PC-3 (cell line): ENCODE measurements at places on chromosomes 5 and 9.

DNA sequence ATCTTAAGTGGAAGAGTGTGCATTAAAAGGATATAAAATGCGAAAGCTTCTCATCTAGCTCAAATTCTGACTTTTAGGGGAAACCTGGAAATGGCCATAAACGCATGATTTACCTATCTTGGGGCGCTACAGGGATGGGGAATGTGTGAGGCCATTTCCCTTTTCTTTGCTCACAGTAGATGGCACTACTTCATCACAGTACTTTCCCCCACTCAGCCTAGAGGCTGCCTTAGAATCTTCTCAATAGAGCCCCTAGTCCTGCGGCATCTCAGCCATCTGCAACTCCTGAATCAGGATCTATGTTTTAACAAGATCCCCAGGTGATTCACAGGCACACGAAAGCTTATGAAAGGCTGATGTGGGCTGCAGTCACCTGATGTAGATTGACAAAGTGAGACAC, 110.8 kb downstream of the LHFPL2 start:
- peak; percentile 65 for DNase-seq

- no peak for DNase-seq
Measured at GRCh38 chr5:76085243-76085579, 2.0 kb downstream of the SV2C start.

DNA sequence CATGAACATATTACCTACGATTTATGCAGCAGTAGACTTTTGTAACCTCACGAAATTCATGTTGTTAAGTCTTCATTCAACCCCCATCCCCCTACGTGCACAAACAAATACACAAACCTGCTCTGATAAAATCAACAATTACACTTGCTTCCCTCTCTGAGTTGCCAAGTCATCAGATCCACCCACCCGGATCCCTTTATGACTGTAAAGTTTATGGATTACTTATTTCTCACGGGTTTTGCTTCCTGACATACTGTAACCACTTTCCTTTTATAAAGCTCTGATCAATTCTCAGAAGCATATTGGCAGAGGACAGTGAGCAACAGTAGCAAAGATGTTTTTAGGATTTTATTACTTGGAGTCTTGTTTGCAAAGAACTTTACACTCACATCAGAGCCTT, 70.5 kb downstream of the MLLT3 start:
- peak; percentile 59 for DNase-seq

GRCh38 chr5:177509381-177509951, at the start of gene DOK3:
Gene DOK3, minus strand, starts transcription at chr5:177509826. Its CDS starts 286 bp downstream, at chr5:177509540.
- DNase-seq, result no peak

- no peak for DNase-seq
Measured at GRCh38 chr5:153919161-153919560, 119.5 kb downstream of the FAM114A2 start.

- DNase-seq, result no peak
Measured at GRCh38 chr5:143624465-143624864, 187.5 kb upstream of the HMHB1 start.

DNA sequence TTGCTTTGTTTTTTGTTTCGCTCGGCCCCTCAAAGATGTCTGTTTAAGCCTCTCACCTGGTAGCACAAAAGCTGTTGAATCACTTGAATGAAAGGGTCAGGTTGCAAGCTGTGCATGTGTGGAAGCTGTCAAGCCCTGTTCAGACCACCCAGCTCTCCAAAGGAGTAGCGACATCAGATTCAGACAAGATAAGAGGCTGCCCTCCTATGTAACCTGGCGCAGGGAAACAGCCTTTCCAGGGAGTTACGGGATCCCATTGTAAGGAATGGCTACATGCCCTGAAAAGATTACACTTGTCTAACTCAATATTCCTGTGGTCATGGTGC, 2.9 kb downstream of the FREM1 start:
- no peak for DNase-seq

DNA sequence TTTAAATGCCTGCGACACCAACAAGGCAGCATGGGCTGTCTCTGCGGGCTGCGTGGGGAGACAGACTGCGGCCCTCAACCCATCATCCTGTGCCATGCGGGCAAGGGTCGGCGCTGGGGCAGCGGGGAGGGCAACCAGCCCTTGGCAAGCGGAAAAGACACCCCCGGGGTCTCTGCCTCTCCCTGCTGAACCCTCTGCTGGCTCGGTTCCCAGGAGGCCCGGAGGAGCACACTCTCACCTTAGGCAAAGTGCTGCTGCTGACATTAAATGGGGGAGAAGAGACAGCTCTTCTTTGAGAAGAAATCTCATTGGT, 129.6 kb upstream of the PPP1R26 start:
- DNase-seq, result no peak

- DNase-seq, result no peak
Measured at GRCh38 chr9:71037521-71037920, 83.9 kb downstream of the TRPM3 start.

DNA sequence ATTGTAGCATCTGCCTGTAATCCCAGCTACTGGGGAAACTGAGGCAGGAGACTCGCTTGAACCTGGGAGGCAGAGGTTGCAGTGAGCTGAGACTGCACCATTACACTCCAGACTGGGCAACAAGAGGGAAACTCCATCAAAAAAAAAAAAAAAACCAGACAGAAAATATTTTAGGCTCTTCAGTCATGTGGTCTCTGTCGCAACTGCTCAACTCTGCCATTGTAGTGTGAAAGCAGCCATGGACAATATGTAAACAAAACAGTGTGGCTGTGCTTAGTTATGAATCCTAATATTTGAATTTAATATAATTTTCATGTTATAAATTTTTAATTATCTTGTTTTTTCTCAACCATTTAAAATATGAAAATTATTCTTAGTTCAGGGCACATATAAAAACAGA, 38.4 kb downstream of the ZFAND5 start:
- no peak for DNase-seq

GRCh38 chr5:36928947-36929346, 52.4 kb downstream of the NIPBL start:
- DNase-seq, result peak; percentile 95

DNA sequence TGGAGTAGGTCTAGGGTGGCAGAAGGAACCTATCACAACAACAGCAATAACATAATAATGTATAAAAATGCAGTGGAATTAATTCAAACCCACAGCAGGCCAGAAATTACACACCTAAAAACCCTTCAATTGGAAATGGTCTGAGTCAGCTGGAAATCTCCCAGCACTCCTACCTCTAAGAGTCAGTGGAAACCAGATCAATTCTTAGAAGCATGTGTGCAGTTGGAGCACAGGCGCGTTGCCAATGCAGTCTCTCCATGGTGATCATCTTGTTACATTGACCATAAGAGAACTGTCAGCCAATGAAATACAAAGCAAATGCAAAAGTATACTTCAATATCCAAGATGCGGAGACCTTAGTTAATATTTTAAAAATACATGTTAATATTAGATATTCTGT, 15.1 kb upstream of the CSNK1G3 start:
- DNase-seq, result no peak

DNA sequence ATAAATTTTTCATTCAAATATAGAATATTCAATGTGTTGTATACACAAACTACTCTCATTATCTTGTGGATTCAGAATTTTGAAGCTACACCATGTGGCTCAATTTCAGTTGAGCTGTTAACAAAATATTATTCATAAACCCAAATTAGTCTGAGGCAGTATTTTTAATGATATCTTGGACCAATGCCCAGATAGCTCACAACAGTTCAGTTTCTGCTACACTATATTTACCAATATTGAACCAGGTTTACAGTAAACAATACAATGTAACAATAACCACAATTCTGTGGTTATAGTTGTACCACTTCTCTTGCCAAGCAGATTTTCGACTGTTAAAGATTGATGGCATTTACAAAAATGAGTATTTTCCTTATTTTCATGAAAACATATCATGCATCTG, 99.9 kb downstream of the SSBP2 start:
- no peak for DNase-seq

GRCh38 chr9:20441166-20441565, 181.1 kb downstream of the MLLT3 start:
- DNase-seq, result no peak

DNA sequence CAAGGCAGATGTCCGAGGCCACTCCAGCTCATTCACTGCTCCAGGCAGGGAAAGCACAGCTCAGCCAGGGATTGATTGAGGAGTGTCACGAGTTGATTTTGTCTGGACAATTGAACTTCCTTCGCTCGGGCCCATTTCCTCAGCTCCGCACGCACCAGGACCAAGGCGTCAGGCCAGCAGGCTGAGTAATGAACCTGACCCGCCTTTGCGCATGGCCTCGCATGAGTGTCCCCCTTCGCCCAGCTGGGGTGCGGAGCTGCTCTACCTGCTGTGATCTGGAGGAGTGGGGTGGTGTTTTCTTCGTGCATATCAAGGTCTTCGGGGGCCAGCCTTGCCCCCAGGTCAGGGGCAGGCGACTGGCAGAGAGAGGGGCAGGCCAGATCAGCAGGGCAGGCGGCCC, 44.0 kb downstream of the VAV2 start:
- no peak for DNase-seq

GRCh38 chr5:116668390-116668789, 93.8 kb upstream of the SEMA6A start:
- DNase-seq, result no peak

- peak; percentile 59 for DNase-seq
Measured at GRCh38 chr9:38622288-38622674, 1.9 kb upstream of the ANKRD18A start.

- no peak for DNase-seq
Measured at GRCh38 chr5:56337715-56338319, 104.7 kb upstream of the ANKRD55 start.

- no peak for DNase-seq
Measured at GRCh38 chr5:6554812-6555211, 78.0 kb downstream of the NSUN2 start.

- DNase-seq, result no peak
Measured at GRCh38 chr9:30574355-30575151, 1809.9 kb upstream of the ACO1 start.

GRCh38 chr9:114240647-114241558, 82.0 kb upstream of the ORM1 start:
- no peak for DNase-seq

DNA sequence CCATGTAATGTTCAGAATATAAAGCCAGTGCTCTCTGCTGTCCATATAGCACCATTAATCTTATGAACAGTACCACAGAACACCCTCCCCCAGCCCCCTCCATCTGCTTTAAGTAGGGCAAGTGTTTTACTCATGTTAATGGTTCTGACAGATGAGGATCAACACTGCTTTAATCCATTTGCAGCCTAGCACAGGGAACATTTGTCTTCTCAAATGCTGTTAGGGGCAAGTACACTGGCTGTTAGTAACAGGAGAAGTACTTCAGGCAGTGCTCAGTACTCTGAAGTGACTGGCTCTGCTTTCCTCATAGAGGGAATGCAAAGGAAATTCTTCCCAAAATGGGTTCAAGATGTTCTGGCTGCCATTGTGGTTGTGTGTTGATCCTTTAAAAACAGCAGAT, 202.6 kb downstream of the DCP2 start:
- no peak for DNase-seq

- no peak for DNase-seq
Measured at GRCh38 chr9:114216976-114217375, 61.6 kb downstream of the COL27A1 start.

DNA sequence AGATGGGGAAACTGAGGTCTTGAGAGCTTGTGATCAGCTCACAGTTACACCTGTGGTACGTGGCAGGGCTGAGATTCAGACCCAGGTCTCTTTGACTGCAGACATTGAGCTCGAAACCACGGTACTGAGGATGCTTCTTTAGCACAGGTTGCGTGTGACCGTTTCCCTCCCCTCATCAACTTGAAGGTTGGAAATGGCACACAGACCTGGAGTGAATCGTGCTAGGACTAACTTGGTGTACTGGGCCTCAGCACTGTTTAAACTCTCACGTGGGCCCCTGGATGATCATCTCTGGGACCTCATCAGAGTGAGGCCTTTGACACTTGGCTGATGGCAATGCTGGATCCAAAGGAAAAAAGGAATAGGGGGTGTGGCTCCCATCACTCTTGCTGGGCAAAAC, 106.0 kb downstream of the MVB12B start:
- DNase-seq, result no peak

DNA sequence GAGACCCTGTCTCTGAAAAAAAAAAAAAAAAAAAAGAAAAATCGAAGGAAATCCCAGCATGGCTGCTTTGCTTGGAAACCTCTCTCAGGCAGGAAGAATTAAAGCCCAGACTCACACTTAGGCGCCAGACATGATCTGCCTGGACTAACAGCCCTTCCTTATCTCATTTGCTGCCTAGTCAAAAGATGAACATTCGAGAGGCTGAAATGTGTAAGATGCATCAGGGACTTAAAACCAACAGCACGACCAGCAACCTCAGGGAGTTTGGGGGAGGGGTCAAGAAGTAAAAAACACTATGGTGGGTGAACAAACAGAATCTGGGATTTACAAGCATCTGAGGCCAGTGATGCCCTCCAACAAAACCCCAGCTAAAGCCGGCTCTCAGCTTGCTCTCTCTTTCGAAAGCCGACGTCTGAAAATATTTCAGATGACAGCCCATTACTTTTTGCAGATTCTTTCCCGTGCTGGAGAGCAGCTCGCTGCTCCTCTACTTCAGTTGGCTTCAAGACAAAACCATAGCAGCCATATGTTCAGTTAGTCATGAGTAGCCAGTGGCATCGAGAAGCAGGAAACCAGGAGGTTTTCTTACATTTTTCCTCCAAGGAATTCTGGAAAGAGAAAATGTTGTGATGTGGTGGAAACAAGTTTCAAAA, 249.9 kb downstream of the MARCHF11 start:
- DNase-seq, result no peak

DNA sequence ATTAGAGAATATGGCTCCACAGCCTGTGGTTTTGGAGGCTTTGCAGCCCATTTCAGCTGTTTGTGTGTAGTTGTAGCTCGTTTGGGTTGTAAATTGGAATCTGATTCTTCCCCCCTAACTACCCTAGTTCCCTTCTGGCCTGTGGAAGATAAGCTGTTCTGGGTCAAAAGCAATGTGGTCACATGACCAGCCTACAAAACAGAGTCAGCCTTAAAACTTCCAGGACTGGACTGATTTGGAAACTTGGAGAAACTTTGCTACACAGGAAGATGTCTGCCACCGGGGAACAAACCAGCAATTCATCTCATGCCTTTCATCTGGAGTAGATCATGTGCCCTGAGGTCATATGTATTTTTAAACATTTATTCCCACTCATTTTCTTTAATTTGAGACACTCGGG, 83.8 kb downstream of the DAPK1 start:
- DNase-seq, result no peak

DNA sequence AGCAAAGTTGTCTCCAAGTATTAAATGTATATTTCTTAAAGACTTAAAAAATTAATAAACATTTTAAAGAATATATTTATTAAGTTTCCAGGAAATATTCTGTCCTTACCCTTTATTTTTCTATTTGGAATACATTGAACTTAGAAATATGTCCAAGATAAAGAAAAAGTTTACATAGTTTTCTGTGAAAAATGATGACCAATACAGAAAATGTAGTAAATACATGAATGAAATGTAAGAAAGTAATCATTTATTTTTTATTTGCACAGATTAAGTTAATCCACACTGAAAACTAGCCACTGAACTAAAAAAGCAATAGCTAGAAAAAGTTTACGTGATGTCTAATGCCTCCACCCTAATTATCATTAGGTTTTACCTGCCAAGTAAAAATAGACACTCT, 273.2 kb downstream of the ARL15 start:
- DNase-seq, result no peak

DNA sequence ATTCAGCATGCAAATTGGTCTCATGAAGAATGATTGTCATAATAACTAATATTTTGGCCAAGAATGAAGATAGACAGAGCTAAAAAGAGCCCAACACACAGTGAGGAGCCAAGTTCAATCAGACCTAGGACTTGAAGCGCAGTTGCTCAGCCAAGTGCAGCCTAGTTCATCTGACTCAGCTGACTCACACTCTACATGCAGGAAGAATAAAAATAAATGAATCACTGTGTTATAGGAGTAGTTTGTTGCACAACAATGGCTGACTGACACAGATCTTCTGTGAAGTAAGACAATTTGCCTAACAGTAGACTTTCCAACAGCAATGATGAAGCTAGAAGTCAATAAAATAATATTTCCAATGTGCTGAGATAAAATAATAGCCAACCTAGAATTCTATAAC, 261.5 kb downstream of the CEMIP2 start:
- peak; percentile 66 for DNase-seq
